ENCODE measurements at places on chromosomes 5 and 9.
A peak's percentile ranks its signal among the peaks of the same experiment; 100 is the strongest.

- no peak for DNase-seq
These were observed 203.3 kb downstream of the MEF2C start for GRCh38 chr5:88679638-88680037.

DNA sequence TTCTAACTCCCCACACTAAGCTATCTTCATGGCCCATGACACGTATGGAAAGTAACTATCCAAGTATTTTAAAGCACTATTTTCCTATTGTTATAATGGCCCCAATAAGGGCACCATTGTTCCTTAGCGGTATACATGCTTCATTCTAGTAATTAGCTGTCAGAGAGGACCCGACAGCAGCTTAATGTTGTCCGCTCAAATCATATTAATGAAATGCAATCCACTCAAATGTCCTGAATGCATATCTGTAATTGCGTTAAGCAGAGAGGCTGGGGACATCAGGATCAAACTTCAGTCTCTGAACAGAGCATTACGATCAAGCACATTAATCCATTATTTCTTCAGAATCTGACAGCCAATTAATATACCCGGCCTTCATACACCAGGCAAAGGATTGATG lies 139.7 kb downstream of the CRB2 start:
- no peak for DNase-seq

GRCh38 chr5:600886-601541 lies 11.1 kb upstream of the CEP72 start:
- no peak for DNase-seq

GRCh38 chr5:135493406-135494180 lies 41.4 kb upstream of the TIFAB start:
- DNase-seq: no peak

GRCh38 chr9:109993250-109993978 lies 213.4 kb downstream of the PALM2AKAP2 start:
- DNase-seq: no peak

DNA sequence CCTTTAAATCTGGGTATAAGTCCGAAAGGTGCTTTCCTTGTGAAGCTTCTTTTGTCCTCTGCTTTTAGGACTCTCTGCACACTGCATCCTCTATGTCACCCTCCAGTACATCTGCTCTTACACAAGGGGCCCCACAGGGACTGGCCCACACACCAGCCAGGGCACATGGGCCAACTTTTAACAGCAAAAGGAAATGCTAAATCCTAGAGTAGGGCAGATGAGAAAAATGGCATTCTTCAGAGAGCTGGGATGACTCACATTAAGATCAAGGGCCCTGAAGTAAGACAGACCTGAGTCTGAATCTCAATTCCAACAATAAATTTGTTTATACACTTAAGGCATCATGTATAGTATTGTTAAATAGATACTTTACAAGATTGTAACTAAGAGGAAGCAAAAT lies 40.3 kb upstream of the CDKN2B start:
- DNase-seq: no peak

DNA sequence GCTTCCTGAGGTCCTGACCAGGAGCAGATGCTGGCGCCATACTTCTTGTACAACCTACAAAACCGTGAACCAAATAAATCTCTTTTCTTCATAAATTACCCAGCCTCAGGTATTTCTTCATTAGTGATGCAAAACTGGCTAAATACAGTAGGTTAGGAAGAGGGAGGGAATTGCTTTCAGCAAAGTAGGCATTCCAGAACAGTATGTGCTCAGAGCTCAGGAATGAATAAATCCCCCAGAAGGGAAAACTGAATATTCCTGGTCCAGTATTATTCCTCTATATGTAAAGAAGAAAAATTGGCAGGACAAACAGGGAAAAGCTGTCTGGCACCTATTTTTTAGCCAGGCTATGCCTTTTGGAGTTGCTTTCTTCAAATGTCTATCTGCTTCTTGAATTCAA lies 577.1 kb downstream of the PSAT1 start:
- DNase-seq: no peak

DNA sequence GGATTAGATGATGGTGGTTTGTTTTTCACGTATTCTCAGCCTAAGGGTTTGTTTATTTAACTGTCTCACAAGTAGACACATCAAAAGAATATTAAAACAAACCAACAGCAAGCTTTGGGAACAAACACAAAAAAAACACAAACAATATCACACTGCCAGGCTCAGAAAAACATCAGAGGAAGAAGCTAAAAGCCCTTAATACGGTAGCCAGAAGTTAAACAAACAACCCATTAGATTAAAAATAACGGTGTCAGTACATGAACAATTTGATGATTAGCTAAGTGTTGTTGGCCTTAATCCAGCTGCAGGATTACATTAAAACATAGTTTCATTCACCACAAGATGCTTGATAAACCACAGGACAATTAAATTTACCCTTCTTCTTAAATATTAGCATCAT lies 15.9 kb upstream of the DMRT2 start:
- no peak for DNase-seq

DNA sequence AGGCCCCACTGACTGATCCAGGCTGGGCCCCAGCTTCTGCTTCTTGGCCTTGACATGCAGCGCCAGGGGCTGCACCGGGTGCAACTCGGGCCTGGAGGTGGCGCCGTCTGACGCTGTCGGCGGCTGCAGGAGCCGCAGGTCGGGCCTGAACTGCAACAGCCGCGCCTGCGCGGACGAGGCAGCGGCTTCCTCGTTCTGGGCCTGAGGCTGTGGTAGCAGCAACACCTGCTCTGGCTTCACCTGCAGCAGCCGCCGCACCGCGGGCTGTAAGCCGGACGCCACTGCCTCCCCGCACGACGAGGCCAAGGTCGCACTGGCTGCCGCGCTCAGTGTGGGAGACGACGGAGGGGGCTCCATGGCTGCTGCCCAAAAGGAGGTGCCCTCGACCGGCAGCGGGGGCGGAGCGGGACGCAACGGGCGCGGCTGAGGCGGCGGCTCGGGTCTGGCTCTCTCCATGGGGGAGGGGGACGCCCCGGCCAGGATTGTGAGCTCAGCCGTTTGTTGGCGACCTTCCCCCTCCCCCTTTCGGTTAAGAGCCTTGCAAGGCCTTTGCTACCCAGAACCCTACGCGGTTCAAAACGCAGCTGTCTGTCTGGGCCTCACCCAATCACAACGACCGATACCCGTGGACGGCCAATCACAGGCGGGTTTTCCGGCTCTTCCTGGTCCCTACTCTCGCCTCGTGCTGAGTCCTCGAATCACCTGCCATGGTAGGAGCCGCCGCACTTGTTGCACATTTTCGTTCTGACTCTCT lies 438 bp downstream of the SOX30 start:
- peak; percentile 67 for DNase-seq

Data from activated CD4-positive, alpha-beta T cell treated with anti-CD3 and anti-CD28 coated beads for 24 hours (primary cell).